ENCODE measurements at places on chromosomes 12 and 14.
A peak's percentile ranks its signal among the peaks of the same experiment; 100 is the strongest.

- H3K4me3 ChIP-seq, result no peak overlapping the region
- H3K36me3 ChIP-seq, result peaks cover 21% of the 10 kb centered on the region
- H3K4me1 ChIP-seq, result no peaks in the 10 kb centered on the region
- peak; percentile 12 for DNase-seq
These were observed 19.7 kb upstream of the NGB start for GRCh38 chr14:77290705-77291104.

GRCh38 chr12:132154941-132155770 lies 10.9 kb downstream of the NOC4L start:
- H3K27ac ChIP-seq, result no peak overlapping the region
- peak; percentile 66 for DNase-seq
- H3K4me3 ChIP-seq, result no peak overlapping the region

GRCh38 chr14:95101736-95102679 lies 55.3 kb downstream of the DICER1 start:
- no peak overlapping the region for H3K4me3 ChIP-seq
- H3K4me1 ChIP-seq, result peaks cover 1% of the 10 kb centered on the region
- no peaks in the 10 kb centered on the region for H3K27me3 ChIP-seq
- H3K36me3 ChIP-seq, result peaks cover 24% of the 10 kb centered on the region
- no peak overlapping the region for H3K27ac ChIP-seq

GRCh38 chr12:2999265-2999841 lies 40.2 kb downstream of the TEAD4 start:
- no peaks in the 10 kb centered on the region for H3K27me3 ChIP-seq
- H3K36me3 ChIP-seq, result no peaks in the 10 kb centered on the region
- no peaks in the 10 kb centered on the region for H3K4me1 ChIP-seq
- no peak overlapping the region for H3K27ac ChIP-seq
- no peak overlapping the region for H3K4me3 ChIP-seq

DNA sequence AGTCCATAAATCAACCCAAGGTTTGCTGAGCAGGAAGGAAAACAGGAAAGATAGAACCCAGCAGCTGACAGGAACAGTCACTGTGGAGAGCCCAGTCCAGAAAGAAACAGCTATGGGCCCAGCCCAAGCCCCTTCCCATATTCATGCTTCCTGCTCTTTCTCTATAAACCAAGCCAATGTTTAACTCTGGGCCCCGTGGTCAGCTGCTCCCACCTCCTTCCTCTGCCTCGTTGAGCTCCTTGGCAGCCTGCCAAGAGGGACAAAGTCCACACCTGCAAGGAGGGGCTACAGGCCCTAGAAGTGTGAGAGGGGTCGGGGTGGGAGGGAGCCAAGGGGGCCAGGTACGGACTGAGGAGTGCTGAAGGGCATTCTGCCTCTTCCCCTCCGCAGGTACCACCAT lies 10.0 kb downstream of the SLC6A13 start:
- H3K27me3 ChIP-seq, result peaks cover 3% of the 10 kb centered on the region
- H3K4me1 ChIP-seq, result no peaks in the 10 kb centered on the region
- no peak overlapping the region for H3K4me3 ChIP-seq

- no peaks in the 10 kb centered on the region for H3K27me3 ChIP-seq
- no peak overlapping the region for H3K27ac ChIP-seq
- no peak overlapping the region for H3K4me3 ChIP-seq
- no peak for DNase-seq
- H3K36me3 ChIP-seq, result no peaks in the 10 kb centered on the region
These were observed 74.9 kb downstream of the PPP2R5E start for GRCh38 chr14:63468294-63468693.

- H3K4me3 ChIP-seq, result no peak overlapping the region
- H3K4me1 ChIP-seq, result peaks cover 28% of the 10 kb centered on the region
- no peak for DNase-seq
- no peak overlapping the region for H3K27ac ChIP-seq
- H3K27me3 ChIP-seq, result no peaks in the 10 kb centered on the region
These were observed 5.5 kb downstream of the ZFP36L1 start for GRCh38 chr14:68787092-68787992.

DNA sequence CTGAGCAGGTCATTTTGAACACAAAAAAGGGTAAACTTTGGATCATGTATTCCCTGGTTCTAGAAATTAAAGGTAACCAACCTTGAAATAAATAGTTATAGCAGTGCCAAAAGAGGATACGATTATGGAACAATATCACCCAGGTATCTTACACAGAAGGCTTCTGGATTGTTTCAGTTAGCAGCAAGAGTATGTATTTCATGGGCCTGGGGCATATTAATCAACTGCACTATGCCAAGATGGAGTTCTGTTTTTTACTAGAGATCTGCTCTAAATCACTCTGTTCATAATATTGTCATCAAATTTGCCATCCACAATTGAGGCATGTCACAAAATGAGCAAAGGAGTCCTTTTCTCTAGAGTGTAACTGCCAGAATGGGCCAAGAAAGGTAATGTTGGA lies 357.1 kb downstream of the RAD51B start:
- no peak overlapping the region for H3K4me3 ChIP-seq
- DNase-seq, result no peak
- no peaks in the 10 kb centered on the region for H3K36me3 ChIP-seq
- H3K27me3 ChIP-seq, result no peaks in the 10 kb centered on the region
- H3K4me1 ChIP-seq, result no peaks in the 10 kb centered on the region

DNA sequence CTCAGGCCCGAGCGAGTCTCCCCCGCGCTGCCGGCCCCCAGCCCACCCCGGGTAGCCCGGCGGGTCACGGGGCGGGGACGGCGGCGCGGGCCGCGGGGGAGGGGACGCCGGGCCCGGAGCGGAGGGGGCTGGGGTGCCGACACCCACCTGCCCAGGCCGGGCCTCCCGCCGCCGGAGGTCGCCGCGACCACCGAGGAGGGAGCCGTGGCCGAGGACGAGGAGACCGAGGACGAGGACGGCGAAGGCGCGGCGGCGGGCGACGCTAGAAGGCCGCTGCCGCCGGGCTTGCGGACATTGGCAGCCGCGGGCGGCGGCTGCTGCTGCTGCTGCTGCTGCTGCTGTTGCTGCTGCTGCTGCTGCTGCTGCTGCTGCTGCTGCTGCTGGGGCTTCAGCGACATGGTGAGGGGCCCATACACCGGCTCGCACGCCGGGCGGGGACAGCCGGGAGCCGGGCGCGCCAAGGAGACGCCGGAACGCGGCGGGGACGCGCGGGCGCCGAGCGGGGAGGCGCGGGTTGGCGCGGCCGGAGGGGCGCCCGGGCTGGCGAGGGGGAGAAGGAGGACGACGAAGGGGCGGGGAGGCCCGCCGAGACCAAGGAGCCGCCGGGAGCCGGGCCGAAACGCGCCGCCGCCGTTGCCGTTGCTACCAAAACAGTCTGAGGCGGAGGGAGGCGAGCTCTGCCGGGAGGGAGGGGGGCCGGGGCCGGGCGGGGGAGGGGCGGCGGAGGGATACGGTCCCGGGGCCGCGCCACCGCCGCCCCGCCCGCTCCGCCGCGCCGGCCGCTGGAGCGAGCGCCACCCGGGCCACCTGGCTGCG lies at the start of gene ATXN2:
Gene ATXN2 (minus strand): TSS at position 679 of the 816 bp plus-strand sequence. CDS start 281 bp downstream, at position 398.
- H3K36me3 ChIP-seq, result no peaks in the 10 kb centered on the region
- peaks cover 21% of the 10 kb centered on the region for H3K4me1 ChIP-seq

Measured in common myeloid progenitor, CD34-positive (primary cell).